Left kidney (tissue), 8 donors: ENCODE measurements at places on chromosomes 1 and 21. TPM values are rescaled to one million over a fixed set of nuclear protein-coding genes. Genes with fewer than 3 reads are reported as not detected.

DNA sequence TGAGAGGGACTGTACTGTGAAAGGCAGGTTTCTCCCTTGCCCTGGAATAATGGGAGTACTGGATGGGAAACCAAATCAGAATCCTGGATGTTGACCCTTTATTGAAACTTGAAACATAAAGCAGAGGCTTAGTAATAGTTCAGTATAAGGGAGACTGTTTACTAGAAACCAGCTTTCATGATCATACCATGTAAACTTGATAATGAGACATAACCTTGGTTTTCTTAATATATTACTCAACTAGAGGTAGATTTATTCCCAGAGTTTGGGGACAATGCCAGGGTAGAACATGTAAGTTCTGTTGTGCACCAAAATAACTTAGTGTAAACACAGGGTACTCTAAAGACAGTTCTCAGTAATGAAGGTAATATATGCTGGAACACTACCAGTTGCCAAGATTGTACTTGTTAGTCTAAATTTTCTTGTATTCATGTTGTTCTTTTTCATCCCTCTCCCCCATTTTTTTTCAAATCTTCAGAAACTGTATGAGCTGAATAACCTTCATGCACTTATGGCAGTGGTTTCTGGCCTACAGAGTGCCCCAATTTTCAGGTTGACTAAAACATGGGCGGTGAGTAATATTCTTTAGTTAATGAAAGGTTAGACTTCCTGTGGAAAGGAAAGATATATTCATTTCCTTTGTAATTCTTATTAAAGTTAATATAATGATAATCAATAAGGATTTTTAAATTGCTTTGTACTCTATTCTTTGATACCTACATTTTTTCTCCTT lies 49.6 kb downstream of the ANGPTL1 start:
- no peak for DNase-seq

GRCh38 chr1:153880962-153881361 lies 41.8 kb downstream of the GATAD2B start:
- DNase-seq: peak; percentile 99

DNA sequence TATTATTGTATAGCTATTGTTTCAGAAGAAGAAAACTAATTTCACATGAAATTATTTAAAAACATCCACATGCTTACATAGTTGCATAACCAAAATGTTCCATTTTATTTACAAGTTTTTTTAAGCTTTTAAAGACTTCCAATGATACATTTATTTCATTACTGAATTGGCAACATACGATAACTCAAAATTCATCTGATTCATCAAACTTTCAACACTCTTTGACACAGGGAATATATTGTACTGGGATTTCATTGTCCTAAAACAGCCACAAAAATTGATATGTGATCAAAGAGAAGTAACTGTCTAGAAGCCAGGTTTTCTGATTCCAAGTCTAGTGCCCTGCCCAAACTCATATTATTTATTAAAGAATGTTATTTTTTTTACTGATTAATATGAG lies 131.4 kb upstream of the USP24 start:
- DNase-seq: no peak

DNA sequence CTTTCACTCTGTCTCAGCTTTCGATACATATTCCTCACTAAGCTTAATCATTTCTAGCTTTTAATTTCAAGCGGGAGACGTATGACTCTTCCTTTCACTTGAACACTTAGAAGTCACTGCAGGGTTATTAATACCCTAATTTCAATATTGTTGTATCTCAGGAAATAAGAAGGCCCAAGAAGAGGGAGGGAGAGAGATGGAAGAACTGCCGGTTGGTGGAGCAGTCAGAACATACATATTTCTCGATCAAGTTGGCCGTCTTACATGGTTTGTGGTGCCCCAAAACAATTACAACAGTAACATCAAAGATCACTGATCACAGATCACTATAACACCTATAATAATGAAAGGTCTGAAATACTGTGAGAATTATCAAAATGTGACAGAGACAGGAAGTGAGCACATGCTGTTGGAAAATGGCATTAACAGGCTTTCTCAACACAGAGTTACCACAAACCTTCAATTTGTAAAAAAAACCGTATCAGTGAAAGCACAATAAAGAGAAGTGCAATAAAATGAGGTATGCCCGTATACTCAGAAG lies 145.4 kb upstream of the HP1BP3 start:
- no peak for DNase-seq

DNA sequence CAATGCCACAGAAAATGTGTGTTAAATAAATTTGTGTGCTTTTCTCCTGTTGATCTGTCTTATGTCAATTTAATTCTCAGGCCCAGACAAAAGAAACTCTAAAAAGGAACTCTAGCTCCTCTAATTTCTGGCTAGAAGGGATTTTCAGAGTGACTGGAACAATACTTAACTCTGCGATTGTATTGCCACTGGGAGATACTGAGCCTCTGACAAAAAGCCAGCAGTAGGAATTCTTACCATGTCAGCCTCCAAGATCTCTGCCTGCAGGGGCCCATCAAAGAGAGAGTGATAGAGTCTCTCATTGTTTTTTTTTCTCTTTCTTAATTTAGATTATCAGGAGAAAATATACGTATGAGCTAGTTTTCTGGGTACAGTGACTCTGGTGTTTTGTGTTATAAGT lies 1165.7 kb downstream of the BRINP3 start:
- DNase-seq: no peak

- DNase-seq: no peak
These were observed 12.2 kb downstream of the SLC37A1 start for GRCh38 chr21:42525676-42526378.

GRCh38 chr21:17387030-17387617 lies 125.7 kb upstream of the CXADR start:
- DNase-seq: peak; percentile 69

GRCh38 chr1:11377001-11377583 lies 101.9 kb upstream of the DISP3 start:
- no peak for DNase-seq

GRCh38 chr21:18138507-18138906 lies 106.1 kb upstream of the CHODL start:
- DNase-seq: no peak

DNA sequence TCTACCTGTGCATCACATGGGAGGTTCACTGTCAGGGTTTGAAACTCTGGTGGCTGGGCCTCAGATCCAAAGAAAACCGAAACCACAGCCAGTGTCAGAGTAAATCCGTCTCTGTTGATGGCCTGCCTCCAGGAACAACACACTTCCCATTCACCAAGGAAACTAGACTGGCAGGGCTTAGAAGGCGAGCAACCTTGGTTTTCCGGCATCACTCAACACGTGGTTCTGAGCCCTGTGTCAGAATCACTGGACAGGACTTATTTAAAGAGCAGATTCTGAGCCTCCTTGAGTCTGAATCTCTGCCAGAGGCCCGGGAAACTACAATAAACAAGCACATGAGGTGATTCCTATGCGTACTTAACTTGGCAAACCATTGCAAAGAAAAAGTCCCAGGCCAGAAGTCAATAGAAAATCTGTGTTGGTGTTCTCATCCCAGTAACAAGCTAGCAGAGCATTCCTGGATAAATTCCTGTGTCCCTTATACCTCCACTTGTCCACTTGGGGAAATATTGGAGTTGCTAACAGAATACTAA lies 70.0 kb downstream of the KCTD3 start:
- DNase-seq: no peak

GRCh38 chr1:209768354-209768774 lies 12.5 kb downstream of the TRAF3IP3 start:
- DNase-seq: no peak

GRCh38 chr1:85449356-85449755 lies 15.6 kb downstream of the DDAH1 start:
- DNase-seq: no peak

GRCh38 chr1:224427346-224427745 lies 7.3 kb downstream of the WDR26 start:
- DNase-seq: no peak

- DNase-seq: no peak
These were observed 238.4 kb downstream of the DYRK1A start for GRCh38 chr21:37605006-37605405.

- DNase-seq: no peak
These were observed 26.2 kb downstream of the ERI3 start for GRCh38 chr1:44328671-44329416.

- no peak for DNase-seq
These were observed 667.3 kb downstream of the PTPRU start for GRCh38 chr1:29903548-29904166.

Gene NUP210L
- 0.17 TPM for polyA plus RNA-seq

Gene PIGC
- polyA plus RNA-seq: 48.3 TPM

Gene PLA2G2D
- 0.08 TPM for polyA plus RNA-seq
